T1000 (cell line): ENCODE measurements at places on chromosomes 4 and X.

GRCh38 chr4:10173037-10173753 is 56.6 kb upstream of the WDR1 start:
- no peak for DNase-seq

GRCh38 chrX:39398963-39399261 is 597.7 kb downstream of the MID1IP1 start:
- no peak for DNase-seq

GRCh38 chrX:31091819-31092218 is 20.0 kb upstream of the FTHL17 start:
- DNase-seq = no peak

- no peak for DNase-seq
Measured at GRCh38 chrX:118493653-118494297, 1.8 kb upstream of the DOCK11 start.

GRCh38 chr4:127309369-127310102 is 323.2 kb upstream of the INTU start:
- DNase-seq = no peak

DNA sequence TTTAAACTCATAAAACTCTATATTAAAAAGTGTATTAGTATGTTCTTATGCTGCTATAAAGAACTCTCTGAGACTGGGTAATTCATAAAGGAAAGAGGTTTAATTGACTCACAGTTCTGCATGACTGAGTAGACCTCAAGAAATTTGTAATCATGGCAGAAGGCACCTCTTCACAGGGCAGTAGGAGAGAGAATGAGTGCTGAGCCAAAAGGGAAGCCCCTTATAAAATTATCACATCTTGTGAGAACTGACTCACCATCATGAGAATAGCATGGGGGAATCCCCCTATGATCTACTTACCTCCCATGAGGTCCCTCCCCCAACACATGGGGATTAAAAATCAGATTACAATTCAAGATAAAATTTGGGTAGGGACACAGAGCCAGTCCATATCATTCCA is 463.2 kb downstream of the KLHL13 start:
- no peak for DNase-seq

DNA sequence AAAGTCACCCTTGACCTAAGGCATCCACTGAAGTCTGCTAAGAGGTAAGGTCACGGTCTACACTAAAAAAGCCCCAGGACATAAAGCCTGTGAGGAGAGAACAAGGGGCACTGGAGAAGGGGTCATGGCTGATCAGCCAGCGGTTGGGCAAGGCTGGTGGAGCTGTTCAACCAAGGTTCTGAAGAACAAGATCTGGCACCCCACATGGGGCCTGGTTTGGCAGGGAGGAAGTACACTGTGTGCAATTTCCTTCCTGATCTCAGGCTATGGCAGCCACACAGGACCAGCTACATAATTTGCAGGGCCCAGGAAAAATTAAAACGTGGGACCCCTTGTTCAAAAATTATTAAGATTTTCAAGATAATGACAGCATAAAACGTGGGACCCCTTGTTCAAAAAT is 14.1 kb upstream of the BRS3 start:
- no peak for DNase-seq

GRCh38 chrX:110331444-110332030 is 13.7 kb upstream of the AMMECR1 start:
- DNase-seq = no peak

DNA sequence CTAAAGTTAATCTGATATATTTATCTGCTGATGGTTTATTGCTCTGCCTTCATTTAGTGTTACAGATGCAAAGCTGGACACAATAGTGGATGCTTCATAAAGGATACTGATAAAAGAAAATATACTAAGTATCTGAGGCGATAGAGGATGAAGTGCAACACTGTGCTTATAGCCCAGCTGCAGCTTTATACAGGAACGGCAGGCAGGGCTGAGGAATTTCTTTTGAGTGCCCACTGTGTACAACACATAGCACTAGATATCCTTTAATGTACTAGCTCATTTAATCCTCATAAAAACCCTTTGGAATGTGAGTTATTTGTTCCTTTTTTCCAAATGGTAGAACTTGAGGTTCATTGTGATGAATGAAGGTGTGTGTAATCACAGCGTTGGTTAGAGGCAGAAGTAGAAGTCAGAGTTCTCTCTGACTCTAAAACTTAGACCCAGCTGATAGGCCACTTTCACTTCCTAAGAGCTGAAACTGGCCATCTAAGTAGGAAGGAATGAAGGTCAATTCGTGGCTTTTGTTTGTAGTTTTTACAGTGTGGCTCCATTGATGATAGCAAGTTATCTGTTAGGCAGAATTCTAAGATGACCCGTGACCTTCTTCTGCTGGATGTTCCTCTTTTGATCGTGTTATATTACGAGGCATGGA is 138.0 kb downstream of the VEGFC start:
- no peak for DNase-seq

GRCh38 chrX:140065961-140066662 is 100.8 kb upstream of the CXorf66 start:
- no peak for DNase-seq

DNA sequence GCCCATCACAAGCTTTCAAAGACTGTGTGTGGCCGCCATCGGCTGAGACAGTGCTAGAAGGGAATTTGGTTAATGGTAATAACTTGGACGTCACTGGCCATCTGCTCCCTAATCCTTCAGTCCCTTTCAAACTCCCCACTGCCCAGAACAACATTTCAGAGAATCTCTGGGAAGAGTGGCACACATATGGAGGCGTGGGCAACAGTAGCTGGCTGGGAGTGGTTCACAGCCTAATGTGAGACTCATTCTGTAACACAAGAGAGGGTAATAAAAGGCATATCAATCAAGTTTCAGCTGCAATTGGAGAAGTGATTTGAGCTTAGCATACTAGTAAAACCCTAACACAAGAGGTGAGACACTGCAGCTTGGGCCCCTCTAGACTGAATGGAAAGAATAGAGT is 15.4 kb downstream of the SMIM10 start:
- no peak for DNase-seq

DNA sequence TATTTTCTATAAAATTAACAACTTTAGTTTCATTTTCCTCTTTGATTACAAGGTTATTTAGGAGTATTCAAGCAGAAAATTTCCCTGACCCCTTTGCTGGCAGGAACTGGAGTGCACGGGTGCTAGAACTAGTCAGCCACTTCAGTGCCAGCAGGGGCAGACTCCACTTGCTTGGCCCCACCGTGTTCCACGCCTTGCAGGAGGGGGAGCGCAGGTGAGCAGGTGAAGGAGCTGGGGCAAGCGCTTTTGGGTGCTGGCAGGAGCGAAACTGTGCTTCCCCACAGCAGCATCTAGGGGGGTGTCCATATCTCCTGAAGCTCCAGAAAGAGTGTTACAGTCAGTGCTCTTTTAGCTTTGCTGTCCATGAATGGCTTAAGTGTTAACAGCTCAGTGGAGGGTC is 45.5 kb downstream of the MID2 start:
- DNase-seq = no peak

DNA sequence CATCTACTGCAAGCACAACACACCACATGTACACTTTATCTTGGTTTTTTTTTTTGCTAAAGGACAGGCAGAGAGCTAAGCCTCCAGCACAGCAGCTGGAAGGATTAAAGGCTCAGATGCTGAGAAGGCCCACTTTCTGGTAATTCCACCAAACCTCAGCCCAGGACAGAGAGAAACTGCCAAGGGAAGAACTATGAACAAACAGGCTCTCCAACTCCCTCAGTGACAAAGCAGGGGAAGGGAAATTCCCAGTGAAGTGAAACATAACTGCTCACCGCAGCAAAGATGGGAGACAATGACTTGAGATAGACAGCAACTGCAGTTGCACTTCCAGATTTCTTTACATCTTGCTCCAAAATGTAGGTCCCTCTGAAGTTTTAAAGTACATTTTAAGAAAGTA is 4.8 kb downstream of the PROM1 start:
- no peak for DNase-seq

GRCh38 chr4:40544221-40544620 is 85.4 kb downstream of the RBM47 start:
- DNase-seq = no peak

GRCh38 chr4:66376921-66377320 is 706.6 kb upstream of the EPHA5 start:
- DNase-seq = no peak

DNA sequence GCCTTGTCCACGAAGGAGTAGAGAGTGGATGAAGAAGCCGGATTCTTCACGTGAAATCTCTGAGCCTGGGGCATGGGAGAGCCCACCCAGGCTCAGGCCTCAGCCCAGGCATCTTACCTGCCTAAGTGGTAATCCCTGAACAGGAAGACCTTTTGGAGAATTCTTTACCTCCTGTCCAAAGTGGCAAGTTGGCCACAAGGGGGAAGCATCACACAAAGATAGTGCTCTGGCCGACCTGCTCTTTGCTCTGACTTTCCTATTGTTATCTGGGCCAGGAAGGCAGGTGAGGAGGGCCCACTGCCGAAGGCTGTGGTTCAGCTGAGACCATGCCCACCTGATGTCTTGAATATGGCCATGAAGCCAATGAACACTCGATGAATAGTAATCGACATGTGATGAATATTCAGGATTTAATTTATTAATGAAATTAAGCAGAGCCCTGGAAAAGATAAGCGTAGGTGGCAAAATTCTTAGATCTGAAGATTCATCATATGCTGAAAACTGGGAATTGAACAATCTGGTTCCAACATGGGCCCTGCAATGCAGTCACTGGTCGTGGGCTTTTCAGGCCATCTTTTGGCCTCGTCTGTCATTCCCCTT is 93.8 kb downstream of the PDGFRA start:
- DNase-seq = peak; percentile 50

DNA sequence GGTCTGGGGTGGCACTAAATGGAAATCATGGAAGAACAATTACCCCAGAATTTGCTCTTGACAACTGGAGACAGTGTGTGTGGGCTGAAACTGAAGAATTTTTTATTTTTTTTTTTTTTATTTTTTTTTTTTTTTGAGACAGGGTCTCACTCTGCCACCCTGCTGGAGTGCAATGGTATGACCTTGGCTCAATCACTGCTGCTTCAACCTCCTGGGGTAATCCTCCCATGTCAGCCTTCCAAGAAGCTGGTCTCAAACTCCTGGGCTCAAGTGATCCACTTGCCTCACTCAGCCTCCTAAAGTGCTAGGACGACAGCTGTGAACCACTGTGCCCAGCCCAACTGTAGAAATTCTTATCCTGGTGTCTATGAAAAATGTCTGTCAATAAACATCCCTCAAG is 127.9 kb upstream of the MAP3K15 start:
- no peak for DNase-seq

DNA sequence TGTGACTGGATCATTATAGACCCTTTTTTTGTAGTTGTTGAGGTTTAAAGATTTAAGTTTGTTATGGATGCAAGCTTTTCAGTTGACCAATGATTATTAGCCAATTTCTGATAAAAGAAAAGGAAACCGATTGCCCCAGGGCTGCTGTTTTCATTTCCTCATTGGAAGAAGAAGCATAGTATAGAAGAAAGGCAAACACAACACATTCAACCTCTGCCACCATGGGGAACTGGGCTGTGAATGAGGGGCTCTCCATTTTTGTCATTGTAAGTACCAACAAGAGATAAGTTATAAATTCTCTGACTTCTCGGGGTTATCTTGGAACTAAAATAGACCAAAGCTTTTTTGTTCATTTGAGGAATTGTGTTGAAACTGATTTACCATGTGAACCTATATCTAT is at the start of gene CYBB:
TSS of gene CYBB (plus strand) at position 203 of the 400 bp plus-strand sequence. CDS start at position 222, 19 bp downstream.
- no peak for DNase-seq

DNA sequence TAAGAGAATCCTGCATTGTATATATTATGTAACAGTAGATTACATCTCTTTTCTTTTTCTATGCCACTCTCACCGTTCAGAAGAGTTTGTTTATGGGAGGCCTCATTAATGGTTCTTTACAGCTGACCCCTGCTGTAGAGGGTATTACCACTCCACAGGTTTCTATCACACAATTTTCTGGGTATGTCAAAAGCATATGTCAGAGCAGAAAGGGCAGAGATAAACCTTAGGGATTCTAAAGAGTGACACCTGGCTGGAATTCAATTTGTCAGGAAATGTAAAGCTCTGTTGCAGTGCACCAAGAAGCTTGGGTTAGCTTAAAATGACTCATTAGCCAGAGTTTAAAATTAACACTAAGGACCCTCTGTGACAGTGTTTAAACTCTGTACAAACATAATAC is 658.7 kb downstream of the PCDH18 start:
- no peak for DNase-seq

DNA sequence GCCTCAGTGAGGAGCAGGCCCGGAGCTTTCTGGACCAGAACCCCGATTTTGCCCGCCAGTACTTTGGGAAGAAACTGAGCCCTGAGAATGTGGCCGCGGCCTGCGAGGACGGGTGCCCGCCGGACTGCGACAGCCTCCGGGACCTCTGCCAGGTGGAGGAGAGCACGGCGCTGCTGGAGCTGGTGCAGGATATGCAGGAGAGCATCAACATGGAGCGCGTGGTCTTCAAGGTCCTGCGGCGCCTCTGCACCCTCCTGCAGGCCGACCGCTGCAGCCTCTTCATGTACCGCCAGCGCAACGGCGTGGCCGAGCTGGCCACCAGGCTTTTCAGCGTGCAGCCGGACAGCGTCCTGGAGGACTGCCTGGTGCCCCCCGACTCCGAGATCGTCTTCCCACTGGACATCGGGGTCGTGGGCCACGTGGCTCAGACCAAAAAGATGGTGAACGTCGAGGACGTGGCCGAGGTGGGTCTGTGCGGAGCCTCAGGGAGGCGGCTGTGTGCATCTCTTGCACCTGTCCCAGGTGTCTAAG is 323 bp downstream of the PDE6B start:
- DNase-seq = no peak

GRCh38 chrX:69051901-69052300 is 113.4 kb downstream of the PJA1 start:
- no peak for DNase-seq

DNA sequence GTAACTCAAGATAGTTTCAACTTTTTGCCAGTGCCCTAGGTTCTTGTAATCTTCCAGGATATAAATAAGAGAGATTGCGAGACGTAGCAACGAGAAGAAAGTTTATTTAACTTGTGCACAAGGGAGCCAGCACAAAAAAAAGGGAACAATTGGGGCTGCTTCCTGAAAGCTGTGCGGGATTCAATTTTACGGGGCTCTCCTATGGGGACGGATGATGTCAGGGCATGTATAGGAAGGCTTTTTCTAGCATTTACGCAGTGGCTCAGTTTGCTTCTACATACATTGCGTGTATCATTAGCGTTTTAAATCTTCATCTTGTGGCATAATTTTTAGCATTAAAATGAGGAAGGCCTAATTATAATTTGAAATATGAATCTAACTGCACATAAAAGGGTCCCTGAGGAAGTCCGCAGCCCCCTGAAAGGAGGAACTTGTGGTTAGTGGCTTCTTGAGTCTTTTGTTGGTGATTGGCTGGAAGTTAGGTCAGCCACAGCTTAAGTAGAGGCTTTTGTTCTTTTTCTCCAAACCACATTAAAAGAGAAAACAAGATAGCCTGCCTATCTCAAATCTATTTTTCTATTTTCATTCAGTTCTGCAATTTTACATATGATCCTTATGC is 668.2 kb upstream of the NDST4 start:
- no peak for DNase-seq

GRCh38 chrX:72621625-72622485 is 49.2 kb upstream of the HDAC8 start:
- no peak for DNase-seq

- DNase-seq = no peak
Measured at GRCh38 chr4:70954032-70954431, 39.4 kb upstream of the DCK start.
